ENCODE measurements at places on chromosomes 16 and 17.

DNA sequence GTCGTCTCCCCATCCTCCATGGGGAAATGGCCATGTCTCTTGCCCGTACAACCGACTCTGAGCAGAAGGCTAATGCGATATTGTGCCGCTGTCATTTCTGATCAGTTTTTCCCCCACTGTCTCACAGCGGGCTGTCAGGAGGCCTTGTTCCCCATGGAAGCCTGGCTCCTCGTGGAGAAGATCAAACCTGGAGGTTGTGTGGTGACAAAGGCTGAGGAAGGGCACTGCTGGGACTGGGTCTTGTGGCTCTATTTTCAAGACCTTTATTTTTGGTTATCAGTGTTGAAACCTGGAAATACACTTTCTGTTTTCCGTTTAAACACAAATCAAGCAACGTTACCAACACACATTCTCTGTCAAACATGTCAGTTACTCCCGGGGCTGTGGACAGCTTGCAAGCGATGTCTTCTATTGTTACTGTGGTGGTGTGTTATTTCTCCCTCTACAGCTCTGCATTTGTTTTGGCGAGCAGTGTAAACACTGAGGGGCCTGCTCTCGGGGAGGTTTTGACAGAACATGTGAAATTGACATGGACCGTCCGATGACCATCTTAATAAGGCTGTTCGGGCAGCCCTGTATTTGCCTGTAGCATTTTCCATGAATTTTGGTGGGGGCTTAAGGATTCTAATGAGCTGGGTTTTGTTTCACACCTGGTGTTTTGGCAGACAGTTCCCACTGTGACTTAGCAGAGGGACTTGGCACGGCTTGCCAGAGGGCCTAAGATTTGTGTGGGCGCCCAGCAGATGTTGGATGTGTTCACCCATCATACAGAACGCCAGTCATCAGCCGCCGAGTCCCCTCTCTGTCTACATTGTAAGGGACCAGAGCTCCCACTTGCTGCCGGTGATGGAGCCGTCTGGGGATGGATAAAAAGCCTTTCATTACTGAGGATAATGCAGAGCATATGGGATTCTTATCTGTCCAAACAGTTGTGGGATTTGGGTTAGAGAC lies 12.5 kb downstream of the RBFOX1 start:
- no peak for DNase-seq

DNA sequence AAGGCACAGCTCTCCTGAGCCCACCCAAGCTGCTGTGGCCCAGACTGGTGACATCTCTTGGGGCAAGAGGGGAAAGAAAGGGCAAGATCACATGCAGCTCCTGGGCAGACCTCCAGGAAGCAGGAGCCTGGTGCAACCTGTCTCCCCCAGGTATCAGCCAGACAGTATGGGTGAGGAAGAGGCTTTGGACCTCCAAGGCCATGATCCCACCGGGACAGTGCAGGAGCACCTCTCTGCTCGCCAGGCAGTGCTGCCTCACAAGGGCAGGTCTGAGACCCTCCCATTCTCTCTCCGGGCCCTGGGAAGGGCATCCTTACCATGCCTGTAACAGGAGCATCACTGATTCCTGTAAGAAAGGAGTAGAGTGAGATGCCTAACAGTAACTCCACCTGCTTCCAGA lies 25.6 kb upstream of the COG7 start:
- DNase-seq = no peak

DNA sequence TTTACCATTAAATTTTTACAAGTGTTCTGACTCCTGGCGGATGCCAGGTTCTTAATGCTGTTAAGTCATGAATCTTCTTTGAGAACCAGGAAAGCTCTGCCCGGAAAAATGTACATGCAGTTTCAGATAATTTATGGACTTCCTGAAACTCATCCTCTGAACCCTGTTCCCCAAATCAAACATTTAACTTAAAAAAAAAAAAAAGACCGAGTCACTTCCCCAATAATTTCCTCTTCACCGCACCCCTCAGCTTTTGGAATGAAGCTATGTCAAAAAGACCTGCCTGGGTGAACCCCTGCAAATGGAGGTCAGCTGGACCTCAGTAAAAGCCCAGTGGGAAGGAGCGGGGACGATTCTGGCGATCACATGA lies 15.0 kb downstream of the ZNF232 start:
- no peak for DNase-seq

- no peak for DNase-seq
Observed at GRCh38 chr17:48973806-48974205, 5.4 kb upstream of the GIP start.

DNA sequence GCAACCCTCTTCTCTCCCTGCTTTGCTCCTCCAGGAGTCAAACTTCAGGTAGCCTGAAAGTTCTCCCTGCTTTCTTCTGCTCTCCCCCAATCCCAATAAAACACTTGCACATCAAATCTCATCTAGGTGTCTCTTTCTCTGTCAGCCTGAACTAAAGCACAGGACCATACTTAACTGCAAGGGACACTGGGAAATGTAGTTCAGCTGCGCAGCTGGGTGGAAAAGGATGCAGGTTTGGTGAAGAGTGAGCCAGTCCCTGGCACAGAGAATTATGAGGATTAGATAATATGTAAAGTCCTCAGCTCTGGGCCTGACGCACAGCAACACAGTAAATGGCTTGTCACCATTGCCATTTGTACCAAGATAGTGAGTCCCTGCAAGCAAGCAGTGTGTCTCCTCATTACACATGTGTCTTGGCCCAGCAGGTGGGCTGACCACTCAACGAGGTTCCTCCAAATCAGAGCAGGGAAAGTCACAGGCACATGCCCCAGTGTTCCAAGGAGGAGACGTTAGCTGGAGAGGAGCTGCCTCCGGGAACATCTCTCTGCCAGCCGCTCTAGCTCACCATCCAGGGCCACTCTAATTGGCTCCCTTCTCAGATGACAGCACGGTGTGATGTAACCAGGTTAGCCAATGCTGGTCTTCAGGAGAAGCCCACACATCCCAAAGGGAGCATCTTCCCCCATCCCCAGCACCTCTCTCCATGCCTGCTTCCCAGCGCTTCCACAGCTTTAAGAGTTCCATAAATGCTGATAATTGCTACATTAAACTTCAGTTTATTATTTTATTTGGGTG lies 29.7 kb upstream of the IRX3 start:
- no peak for DNase-seq

DNA sequence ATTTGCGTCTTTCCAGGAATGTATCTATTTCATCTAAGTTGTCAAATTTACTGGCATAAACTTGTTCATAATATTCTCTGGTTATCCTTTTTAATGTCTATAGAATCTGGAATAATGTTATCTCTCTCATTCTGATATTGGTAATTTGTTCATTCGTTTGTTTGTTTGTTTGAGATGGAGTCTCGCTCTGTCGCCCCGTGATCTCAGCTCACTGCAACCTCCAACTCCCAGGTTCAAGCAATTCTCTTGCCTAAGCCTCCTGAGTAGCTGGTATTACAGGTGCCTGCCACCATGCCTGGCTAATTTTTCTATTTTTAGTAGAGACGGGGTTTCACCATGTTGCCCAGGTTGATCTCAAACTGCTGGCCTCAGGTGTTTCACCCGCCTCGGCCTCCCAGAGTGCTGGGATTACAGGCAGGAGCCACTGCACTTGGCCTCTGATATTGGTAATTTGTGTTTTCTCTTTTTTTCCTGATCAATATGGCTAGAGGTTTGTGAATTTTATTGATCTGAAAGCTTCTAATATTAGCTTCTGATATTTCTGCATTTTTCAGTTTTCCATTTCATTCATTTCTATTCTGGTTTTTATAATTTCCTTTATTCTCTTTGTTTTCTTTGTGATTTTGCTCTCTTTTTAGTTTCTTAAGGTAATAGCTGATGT lies 59.5 kb downstream of the RBBP6 start:
- DNase-seq = no peak

DNA sequence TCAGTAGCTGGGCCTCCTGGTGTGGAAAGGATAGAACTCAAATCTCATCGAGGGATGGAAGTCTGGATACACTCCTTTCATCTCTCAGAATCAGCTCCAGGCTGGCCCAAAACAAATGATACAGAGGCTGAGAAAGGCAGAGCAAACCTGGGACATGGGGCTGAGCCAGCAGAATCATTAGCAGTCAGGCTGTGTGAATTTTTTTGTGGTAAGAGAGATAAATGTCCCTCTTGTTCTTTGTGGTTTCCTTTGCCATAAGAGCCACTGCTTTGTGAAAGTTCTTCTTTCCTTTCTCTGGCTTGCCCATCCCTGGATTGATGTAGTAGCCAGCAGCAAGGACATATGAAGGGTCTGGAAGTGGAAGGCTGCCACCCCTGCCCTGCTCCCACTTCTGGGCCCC lies 146.2 kb downstream of the CDH13 start:
- DNase-seq = no peak

GRCh38 chr17:75459590-75460267 lies 3.3 kb downstream of the TMEM94 start:
- DNase-seq = no peak

GRCh38 chr17:45907750-45908395 lies 13.5 kb downstream of the MAPT start:
- DNase-seq = no peak

- no peak for DNase-seq
Observed at GRCh38 chr17:38897671-38898290, 27.6 kb upstream of the LASP1NB start.

GRCh38 chr17:29383686-29384085 lies 6.5 kb upstream of the TAOK1 start:
- DNase-seq = no peak

DNA sequence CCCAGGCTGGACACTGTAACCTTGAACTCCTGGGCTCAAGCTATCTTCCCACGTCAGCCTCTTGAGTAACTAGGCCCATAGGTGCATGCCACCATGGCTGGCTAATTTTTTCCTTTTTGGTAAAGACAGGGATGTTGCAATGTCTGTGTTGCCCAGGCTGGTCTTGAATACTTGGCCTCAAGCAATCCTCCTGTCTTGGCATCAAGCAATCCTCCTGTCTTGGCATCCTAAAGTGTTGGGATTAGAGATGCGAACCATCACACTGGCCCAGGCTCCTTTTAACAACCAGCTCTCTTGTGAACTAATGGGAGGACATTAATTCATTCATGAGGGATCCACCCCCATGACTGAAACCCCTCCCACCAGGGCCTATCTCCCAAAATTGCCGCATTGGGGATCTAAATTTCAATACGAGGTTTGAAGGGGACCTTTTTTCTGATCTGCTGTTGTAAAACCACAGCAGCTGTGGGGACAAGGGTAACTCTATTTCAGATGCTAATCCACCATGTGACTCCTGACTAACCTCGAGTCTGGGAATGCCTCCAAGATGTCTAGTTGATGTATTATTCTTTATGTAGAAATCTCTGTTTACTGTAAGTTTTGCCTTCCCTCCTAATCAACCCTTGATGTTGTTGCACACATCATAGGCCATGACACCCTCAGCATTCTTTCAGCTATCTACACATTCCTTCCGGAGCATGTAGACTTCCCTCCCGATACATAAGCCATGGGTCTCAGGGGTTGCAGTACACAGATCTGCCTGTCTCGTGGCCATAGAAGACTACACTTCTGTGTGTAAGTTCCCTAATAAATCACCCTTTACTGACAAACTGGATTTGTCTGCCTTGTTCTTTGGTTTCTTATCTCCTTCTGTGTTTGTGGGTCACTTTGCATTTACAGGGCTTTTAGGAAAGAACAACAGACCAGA lies 37.6 kb downstream of the RNF112 start:
- DNase-seq = no peak

DNA sequence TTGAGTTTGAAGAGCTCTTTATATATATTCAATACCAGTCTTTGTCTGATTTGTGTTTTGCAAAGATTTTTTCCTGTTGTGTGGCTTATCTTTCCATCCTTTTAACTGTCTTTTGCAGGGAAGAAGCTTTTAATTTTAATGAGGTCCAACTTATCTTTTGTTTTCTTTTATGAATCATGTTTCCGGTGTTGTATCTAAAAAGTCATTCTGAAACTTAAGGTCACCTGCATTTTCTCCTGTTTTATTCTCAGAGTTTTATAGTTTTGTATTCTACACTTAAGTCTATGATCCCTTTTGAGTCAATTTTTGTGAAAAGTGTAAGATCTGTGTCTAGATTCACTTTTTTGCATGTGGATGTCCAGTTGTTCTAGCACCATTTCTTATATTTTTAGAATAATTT lies 24.6 kb upstream of the COX10 start:
- no peak for DNase-seq

- no peak for DNase-seq
Observed at GRCh38 chr17:29929006-29929532, 959 bp downstream of the SSH2 start.

DNA sequence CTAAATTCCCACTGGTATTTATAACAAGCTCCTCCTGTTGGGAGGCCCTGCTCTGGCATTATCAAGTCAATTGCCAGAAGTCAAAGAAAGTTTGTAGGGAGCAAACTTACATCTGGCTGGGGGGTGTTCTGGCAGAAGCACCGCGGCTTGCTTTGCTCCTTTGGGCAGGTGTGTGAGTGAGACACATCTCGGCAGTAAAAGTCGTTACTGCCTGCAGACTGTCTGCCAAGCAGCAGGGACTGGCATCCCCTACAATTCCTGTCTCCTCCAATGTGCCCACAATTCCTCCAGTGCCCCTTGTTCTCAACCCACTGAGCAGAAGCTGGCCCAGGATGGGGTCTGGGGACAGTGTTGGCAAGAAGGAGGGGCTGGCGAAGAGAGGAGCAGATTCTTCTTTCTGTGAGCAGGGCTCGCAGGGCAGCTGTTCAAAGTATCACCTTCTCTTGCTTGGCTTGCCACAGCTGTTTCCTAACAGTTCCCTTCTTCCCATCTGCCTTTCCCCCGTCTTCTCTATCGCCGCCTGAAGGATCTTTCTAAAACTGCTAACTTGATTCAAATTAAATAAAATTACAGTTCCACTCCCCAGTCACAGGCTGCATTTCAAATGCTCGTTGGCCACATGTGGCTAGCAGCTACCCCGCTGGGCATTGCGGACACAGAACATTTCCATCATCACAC lies 30.2 kb downstream of the SPACA3 start:
- no peak for DNase-seq

GRCh38 chr17:35717475-35717874 lies 14.0 kb upstream of the RASL10B start:
- DNase-seq = no peak

DNA sequence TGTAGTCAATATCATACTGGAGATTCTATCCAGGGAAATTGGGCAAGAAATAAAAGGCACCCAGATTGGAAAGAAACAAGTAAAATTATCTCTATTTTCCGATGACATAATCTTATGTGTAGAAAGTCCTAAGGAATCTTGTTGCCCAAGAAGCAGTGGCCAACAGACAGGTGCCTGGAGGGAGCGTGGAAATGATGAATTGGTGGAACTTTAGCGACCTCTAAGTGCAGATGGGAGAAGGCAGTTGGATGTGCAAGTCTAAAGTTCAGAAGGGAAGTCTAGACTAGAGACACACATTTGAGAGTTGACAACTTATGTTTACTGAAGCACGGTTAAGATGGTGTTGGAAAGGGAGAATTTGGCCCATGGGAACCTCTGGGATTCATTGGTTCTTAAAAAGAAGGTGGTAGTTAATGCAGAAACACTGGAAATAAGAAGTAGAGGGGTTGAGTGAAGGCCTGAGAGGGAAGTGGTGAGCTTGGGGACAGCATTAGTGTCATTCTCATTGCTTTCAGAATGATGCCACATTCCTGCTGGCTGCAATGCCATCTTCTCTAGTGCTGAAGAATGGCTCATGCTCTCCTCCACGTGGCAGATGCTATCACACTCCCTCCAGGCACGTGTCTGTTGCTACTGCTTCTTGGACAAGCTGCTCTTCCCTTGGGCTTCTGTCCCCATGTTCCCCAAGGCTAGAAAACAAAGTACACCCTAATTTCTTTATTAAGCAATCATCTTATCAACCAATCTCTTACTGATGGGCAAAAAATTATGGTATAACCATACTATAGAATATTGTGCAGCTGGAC lies 24.0 kb downstream of the TAT start:
- DNase-seq = no peak

- DNase-seq = peak; percentile 58
Observed at GRCh38 chr17:45050481-45051059, 862 bp downstream of the DCAKD start.

All from stimulated activated CD4-positive, alpha-beta T cell treated with anti-CD3 and anti-CD28 coated beads, Interleukin-2, amount 100 ng/mL, for 24 hours (primary cell).